ENCODE measurements at places on chromosomes 2 and 18. TPM values are rescaled to one million over a fixed set of nuclear protein-coding genes. Genes with fewer than 3 reads are reported as not detected.
A peak's percentile ranks its signal among the peaks of the same experiment; 100 is the strongest.

UGT1A6 gene
- 14.0 TPM for total RNA-seq

- no peaks in the 10 kb centered on the region for H3K27me3 ChIP-seq
- H3K36me3 ChIP-seq: no peaks in the 10 kb centered on the region
- no peak overlapping the region for H3K27ac ChIP-seq
- no peak for DNase-seq
Measured at GRCh38 chr2:167651406-167652151, 595.8 kb downstream of the STK39 start.

CCDC68 gene
- 8.1 TPM for total RNA-seq

DNA sequence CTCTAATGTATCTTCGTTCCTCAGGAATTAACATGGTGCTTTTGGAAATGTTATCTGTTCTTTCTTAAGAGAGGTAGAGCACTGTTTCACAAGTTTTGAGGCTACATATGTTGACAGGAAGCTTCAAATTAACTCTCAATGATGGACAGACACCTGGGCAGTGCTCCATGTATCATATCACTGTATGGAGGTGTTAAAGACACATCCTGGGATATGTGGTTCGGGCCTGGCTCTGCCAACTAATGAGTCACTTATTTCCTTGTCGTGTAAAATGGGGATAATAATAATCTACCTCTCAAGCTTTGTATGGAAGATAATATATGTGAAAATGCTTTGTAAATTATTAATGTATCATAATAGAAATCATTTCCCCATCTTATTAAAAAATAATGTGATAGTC, 90.2 kb downstream of the PARD3B start:
- H3K4me3 ChIP-seq: no peak overlapping the region
- no peaks in the 10 kb centered on the region for H3K4me1 ChIP-seq
- H3K27me3 ChIP-seq: no peaks in the 10 kb centered on the region
- no peak for DNase-seq

- no peaks in the 10 kb centered on the region for H3K36me3 ChIP-seq
- no peaks in the 10 kb centered on the region for H3K27me3 ChIP-seq
- DNase-seq: no peak
- peak overlapping the region; percentile 61 for H3K27ac ChIP-seq
- no peak overlapping the region for H3K4me3 ChIP-seq
- peaks cover 7% of the 10 kb centered on the region for H3K4me1 ChIP-seq
Measured at GRCh38 chr2:9102861-9103662, 99.6 kb upstream of the MBOAT2 start.

CKAP2L gene
- 1.2 TPM for total RNA-seq

DNA sequence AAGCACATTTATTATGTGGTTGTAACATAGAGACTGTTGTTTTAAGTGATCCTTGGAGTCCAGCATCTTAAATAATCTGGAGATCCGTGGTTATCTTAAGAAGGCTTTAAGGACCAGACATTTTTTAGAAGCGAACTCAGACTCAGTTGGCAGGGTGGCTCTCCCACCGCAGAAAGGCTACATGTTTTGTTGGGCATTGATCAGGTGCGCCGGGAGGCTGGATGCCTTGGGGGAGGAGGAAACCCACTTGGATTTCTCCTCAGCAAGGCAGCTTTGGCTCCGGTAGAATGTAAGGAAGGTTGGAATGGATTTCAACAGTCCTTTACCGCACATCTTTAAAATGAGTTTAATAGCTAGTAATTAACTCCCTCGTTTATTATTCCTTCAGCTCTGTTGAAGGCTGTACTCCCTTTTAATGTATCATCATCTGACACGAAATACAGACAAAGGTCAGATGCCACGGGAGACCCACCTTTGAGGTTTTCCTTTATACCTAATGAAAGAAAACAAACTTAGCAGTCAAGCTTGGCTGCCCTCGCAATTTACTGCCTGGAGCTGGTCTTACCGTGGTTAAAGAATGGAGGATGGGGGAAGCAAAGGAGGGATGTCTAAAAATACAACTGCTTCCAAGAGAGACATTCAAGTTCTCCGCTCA, 1.2 kb downstream of the TMEM200C start:
- H3K27ac ChIP-seq: no peak overlapping the region
- H3K36me3 ChIP-seq: no peaks in the 10 kb centered on the region
- H3K4me1 ChIP-seq: peaks cover 15% of the 10 kb centered on the region
- peaks cover 5% of the 10 kb centered on the region for H3K27me3 ChIP-seq

- H3K36me3 ChIP-seq: no peaks in the 10 kb centered on the region
- H3K4me3 ChIP-seq: no peak overlapping the region
- no peak overlapping the region for H3K27ac ChIP-seq
- DNase-seq: no peak
- no peaks in the 10 kb centered on the region for H3K27me3 ChIP-seq
Measured at GRCh38 chr2:134491771-134492441, 226.9 kb downstream of the TMEM163 start.

DNA sequence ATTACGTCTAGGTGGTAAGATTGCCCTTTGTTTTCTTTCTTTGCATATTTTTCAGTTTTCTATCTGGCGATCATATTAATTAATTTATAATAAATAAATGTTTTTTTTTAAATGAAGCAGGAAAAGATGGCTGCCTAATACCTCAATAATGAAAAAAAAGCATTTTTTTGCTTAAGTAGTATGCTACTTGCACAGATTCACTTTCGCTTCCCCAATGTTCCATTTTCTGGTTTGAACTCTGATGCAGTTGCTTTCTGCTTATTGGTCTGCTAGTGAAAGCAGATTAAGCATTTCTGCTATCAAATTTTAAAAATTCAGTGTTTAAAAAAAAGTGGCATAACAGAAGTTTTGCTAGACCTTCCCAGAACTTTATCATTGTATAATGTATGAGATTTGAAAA, 11.9 kb upstream of the TMEM182 start:
- no peaks in the 10 kb centered on the region for H3K36me3 ChIP-seq
- H3K4me1 ChIP-seq: no peaks in the 10 kb centered on the region
- H3K4me3 ChIP-seq: no peak overlapping the region
- no peak for DNase-seq
- no peak overlapping the region for H3K27ac ChIP-seq

DNA sequence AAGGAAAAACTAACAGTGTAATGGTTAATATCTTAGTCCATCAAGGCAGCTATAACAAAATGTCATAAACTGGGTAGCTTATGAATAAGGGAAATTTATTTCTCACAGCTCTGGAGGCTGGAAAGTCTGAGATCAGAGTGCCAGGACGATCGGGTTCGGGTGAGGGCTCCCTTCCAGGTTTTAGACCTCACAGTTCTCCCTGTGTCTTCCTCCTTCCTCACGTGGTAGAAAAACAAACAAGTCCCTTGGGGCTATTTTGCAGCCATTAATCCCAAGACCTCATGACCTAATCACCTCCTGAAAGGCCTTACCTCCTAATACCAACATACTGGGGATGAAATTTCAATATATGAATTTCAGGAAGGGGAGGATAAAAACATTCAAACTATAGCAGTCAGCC, 455.9 kb downstream of the CNTNAP5 start:
- H3K4me3 ChIP-seq: no peak overlapping the region
- H3K27me3 ChIP-seq: no peaks in the 10 kb centered on the region
- no peaks in the 10 kb centered on the region for H3K4me1 ChIP-seq
- H3K27ac ChIP-seq: no peak overlapping the region
- DNase-seq: no peak

APOB gene
- not detected for total RNA-seq

KHK gene
- 9.3 TPM for total RNA-seq

TGFA gene
- 27.7 TPM for total RNA-seq

DNA sequence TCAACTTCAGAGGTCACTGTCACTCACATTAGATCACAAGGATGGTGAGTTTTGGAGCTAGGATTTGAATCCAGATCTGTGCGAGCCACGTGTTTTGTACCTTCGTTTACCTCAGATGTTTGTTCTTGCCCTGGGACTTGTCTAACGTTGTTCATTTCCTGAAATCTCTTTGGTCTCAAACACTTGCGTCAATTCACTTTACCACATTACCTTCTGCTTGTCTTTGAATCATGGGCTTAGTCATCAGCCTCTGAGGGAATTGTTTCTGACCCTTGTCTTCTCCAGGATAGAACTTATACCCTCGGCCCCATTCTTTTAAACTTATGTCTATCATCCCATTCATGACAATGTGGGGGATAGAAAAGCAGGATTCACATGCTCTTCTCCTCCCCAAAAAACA, 282.7 kb downstream of the DCDC2C start:
- no peaks in the 10 kb centered on the region for H3K4me1 ChIP-seq
- H3K27me3 ChIP-seq: no peaks in the 10 kb centered on the region
- H3K36me3 ChIP-seq: no peaks in the 10 kb centered on the region
- H3K4me3 ChIP-seq: no peak overlapping the region

DNA sequence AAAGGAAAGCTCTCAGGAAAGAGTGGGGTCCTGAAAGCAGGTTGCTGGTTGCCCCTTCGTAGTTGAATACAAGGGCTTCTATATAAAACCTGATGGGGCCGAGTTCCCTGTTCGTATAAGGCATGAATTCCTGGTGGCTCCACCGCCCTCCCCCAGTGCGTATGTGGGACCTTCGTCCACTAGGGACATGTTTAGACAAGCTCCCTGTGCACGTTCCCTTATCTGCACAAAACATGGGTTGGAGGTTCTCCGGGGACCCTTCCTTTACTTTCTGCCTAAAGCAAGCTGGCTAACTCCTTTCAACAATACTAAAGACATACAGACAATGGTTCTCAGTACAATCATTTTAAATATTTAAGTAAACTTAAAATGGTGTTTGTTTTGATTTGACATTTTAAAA, 8.0 kb downstream of the CLUL1 start:
- H3K36me3 ChIP-seq: no peaks in the 10 kb centered on the region
- H3K4me1 ChIP-seq: no peaks in the 10 kb centered on the region
- H3K4me3 ChIP-seq: no peak overlapping the region
- H3K27me3 ChIP-seq: no peaks in the 10 kb centered on the region
- H3K27ac ChIP-seq: no peak overlapping the region
- no peak for DNase-seq

DNA sequence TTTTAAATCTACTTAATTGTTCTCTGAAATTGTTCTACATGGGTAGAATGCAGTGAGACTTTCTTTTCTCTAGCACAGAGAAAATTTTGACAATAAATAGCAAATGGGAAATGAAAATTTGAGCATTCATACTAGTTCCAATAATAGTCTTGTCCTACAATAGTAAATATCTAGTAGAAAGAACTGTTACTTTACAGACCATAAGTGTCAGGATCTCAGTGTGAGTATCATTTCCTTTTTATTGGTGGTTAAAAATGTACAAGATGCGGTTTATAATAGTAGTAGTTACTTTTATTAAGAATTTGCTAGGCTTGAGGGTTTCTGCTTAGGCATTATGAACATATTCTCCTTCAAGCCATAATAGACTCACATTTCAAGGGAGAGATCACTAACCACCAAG, 43.2 kb downstream of the KCNE4 start:
- no peak for DNase-seq
- H3K27me3 ChIP-seq: no peaks in the 10 kb centered on the region
- no peak overlapping the region for H3K4me3 ChIP-seq

EVA1A gene
- total RNA-seq: not detected

- H3K27ac ChIP-seq: no peak overlapping the region
- DNase-seq: no peak
- no peaks in the 10 kb centered on the region for H3K36me3 ChIP-seq
- no peak overlapping the region for H3K4me3 ChIP-seq
- no peaks in the 10 kb centered on the region for H3K27me3 ChIP-seq
- peaks cover 9% of the 10 kb centered on the region for H3K4me1 ChIP-seq
Measured at GRCh38 chr18:56381196-56381595, 257.2 kb downstream of the TXNL1 start.

GRCh38 chr2:635687-636621, 41.3 kb downstream of the TMEM18 start:
- peaks cover 10% of the 10 kb centered on the region for H3K4me1 ChIP-seq
- DNase-seq: no peak
- no peak overlapping the region for H3K27ac ChIP-seq
- peak overlapping the region; percentile 12 for H3K4me3 ChIP-seq
- H3K27me3 ChIP-seq: no peaks in the 10 kb centered on the region

C2orf15 gene
- not detected for total RNA-seq

MC5R gene
- 0.74 TPM for total RNA-seq

DNA sequence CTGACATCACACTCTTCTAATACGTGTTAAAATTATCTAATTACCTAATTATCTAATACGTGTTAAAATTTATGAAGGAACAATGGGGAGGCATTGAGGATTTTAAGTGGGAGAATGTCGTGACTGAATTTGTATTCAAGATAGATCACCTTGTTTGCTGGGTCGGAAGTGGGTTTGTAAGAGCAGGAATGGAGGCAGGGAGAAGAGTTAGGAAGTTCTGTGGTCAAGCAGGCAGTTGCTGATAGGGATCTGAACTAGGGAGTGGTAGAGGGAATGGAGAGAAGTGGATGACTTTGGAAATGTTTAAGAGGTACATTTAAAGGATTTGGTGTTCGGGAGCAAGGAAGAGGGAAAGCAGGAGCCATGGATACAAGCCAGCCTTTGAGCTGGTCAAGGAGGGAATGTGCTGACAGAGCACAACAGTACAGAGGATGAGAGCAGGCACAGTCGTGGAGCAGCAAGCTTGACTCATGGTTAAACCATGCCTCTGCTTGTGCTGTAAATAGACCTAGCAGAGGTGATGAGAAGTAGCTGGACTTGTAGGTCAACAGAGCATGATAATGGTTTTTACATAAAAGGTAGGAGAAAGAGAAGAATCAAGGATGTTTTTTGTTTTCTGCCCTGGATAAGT, 16.2 kb downstream of the IL18RAP start:
- H3K27ac ChIP-seq: no peak overlapping the region
- no peaks in the 10 kb centered on the region for H3K4me1 ChIP-seq
- no peaks in the 10 kb centered on the region for H3K36me3 ChIP-seq
- H3K4me3 ChIP-seq: no peak overlapping the region
- H3K27me3 ChIP-seq: no peaks in the 10 kb centered on the region

DNA sequence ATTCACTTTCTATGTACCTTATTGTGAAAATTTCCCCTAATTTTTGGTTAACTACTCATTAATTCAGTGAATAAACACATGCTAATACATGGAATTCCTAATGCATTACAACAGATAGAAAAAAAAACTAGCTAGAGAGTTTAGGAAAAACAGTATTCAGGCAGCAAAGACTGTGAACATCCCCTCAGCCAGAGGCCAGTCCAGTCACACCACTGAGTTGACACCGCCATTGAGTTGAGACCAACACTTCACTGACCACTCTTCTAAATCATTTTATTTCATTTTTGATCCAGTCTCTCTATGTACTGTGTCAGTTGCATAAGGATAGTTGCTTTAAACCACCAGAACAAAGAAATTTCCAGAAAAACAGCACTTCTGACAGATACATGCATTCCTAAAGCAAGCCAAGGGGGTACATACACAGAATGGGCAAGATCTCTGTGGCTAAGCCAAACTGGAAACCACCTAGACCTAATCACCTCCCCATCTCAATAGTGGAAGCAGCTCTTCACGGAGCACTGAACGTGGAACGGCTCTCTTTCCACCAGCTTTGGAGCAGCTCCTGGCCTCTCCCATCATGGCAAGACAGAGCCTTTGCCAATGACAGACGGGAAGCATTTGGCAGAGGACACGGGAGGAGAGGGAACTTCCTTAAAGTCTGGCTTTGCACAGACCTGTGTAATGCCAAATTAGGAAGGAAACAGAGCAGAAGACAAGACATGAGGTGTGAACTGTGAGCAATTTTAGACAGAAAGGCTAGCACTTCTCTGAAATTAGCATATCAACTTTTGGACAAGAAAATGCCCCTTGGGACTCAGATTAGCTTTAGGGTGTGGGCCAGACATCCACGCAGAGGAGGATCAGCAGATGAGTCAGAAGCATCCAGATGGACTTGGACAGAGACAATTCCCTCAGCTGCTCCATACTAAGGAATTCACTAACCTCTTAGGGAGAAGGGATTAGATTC, 36.4 kb downstream of the CACNB4 start:
- H3K27me3 ChIP-seq: no peaks in the 10 kb centered on the region
- peak overlapping the region; percentile 53 for H3K27ac ChIP-seq
- H3K36me3 ChIP-seq: no peaks in the 10 kb centered on the region
- H3K4me1 ChIP-seq: peaks cover 15% of the 10 kb centered on the region
- no peak overlapping the region for H3K4me3 ChIP-seq
